NCI-H146 (cell line): ENCODE measurements at places on chromosomes 5 and 9.
A peak's percentile ranks its signal among the peaks of the same experiment; 100 is the strongest.

GRCh38 chr9:69175486-69175885 is 1.4 kb downstream of the TJP2 start:
- no peak for DNase-seq

DNA sequence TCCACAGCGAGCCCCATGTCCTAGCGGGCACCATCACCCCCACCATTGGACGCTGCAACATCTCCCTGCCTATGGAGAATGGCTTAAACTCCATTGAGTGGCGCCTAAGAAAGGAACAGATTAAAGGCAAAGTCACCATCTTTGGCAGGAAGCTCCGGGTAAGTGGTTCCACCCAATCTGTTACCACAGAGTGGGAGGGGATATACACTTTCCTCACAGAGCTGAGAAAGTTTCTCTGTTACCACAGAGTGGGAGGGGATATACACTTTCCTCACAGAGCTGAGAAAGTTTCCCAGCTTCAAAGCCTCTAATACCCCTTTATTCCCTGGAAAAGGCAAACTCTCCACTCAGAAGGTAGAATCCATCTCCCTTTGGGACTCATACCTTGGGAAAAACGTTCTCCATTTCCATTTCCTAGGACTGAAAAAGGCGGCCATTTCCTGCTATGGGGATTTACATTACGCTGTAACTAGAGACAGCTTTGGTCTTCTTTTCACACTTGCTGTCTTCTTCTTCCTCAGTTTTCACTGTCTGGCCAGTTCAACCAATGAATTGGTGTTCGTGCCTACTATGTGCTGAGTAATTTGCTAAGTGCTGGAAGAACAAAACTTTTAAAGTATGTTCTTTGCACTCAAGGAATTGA is 63.4 kb upstream of the WWC1 start:
- no peak for DNase-seq

DNA sequence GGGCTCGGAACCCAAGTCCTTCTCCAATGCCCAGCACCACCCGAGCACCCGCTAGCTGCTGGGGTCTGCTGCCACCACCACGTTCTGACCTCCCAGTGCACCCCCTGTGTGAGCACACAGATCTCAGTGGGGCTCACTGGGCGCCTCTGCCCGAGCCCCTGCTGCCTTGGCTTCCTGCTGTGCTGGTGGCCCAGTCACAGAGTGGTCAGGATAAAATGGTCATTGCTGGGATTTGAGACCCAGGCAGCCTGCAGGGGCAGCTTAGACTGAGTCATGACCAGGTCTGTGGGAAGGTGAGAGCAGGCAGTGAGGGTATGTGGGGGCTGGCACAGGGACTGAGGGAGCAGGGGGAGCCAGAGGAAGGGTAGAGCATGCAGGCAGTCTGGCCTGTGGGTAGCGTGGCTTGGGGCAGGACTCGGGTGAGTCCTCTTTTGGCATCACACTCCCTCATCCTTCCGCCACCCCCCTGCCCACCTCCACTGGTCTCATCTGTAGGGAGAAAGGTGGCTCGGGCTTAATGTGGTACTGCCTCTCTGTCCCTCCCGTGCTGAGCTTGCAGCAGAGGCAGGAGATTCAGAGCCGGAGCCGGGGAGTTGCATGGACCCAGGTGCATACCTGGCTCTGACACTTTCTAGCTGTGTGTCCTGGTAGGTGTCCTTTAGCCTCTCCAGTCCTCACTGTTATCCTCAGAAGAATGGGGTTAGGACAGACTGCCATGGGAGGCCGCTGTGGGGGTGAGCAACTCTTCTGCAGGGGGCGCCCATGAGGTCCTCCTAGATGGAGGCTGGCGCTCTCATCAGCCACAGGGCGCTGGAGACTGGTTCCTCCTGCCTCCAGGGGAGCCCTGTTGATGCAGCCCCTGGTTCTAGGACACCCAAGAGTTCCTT is 32.1 kb downstream of the USP20 start:
- no peak for DNase-seq

GRCh38 chr5:142817949-142818431 is 47.8 kb downstream of the ARHGAP26 start:
- DNase-seq, result no peak

GRCh38 chr5:170628691-170629565 is 125.1 kb downstream of the KCNIP1 start:
- no peak for DNase-seq

DNA sequence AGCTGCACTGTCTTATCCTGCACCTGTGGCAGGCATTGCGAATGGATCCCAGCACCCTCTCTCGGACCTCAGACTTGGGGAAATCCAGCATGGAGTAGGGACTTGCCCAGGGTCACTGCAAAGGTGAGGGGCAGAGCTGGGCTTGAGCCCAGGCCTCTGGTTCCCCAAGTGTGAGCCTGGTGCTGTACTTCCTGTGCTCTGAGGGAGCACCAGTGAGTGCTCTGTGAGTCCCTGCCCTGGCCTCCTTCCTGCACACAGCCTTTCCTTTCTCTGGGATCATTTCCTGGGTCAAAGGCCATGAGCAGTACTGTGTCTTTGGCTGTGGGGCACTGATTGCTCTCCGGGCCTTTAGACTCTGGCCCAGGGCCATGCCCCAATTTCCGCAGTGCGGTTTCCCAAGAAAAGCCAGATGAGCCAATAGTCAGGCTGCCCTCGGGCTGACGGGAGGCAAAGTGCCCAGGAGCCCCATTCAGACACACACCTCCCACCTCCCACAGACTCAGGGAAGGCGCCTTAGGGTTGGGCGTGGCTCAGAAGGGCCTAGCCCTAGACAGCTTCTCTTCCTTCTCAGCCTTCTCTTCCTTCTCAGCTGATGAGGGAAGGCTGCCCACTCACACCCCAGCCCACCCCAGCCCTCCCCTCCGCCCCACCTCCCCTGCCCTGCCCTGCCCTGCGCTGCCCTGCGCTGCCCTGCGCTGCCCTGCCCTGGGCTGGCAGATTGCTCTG is 23.3 kb upstream of the TRIM14 start:
- no peak for DNase-seq

DNA sequence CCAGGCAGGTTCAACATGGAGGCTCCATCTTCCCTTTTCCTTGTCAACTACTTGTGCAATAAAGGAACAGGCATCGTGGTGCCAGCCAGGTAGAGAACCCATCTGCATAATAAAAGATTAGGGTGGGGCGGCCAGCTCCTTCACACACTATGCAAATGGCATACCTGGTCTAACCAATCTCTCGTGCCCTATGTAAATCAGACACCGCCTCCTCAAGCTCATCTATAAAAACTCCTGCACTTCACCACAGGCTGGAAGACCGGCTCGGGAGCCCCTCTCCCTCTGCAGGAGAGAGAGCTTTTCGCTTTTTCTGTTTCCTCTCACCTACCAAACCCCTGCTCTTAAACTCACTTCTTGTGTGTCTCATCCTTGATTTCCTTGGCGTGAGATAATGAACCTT is 244.3 kb upstream of the PUM3 start:
- peak; percentile 8 for DNase-seq
